Prostate gland (tissue), 2 donors: ENCODE measurements at places on chromosomes 6 and 20. TPM values are rescaled to one million over a fixed set of nuclear protein-coding genes. Genes with fewer than 3 reads are reported as not detected.
A peak's percentile ranks its signal among the peaks of the same experiment; 100 is the strongest.

- H3K36me3 ChIP-seq, result no peaks in the 10 kb centered on the region
- no peaks in the 10 kb centered on the region for H3K27me3 ChIP-seq
- H3K4me1 ChIP-seq, result no peaks in the 10 kb centered on the region
Measured at GRCh38 chr20:20130399-20130798, 78.1 kb downstream of the CFAP61 start.

- H3K4me1 ChIP-seq, result no peaks in the 10 kb centered on the region
- no peaks in the 10 kb centered on the region for H3K36me3 ChIP-seq
- no peak for DNase-seq
- H3K27ac ChIP-seq, result no peak overlapping the region
- no peak overlapping the region for H3K4me3 ChIP-seq
Measured at GRCh38 chr20:33298391-33298790, 15.4 kb downstream of the BPIFB1 start.

GRCh38 chr20:2206957-2207769 lies 88.6 kb upstream of the TGM3 start:
- peak; percentile 43 for DNase-seq
- H3K4me3 ChIP-seq, result peak overlapping the region; percentile 47
- no peaks in the 10 kb centered on the region for H3K36me3 ChIP-seq
- H3K27ac ChIP-seq, result peak overlapping the region; percentile 23

DNA sequence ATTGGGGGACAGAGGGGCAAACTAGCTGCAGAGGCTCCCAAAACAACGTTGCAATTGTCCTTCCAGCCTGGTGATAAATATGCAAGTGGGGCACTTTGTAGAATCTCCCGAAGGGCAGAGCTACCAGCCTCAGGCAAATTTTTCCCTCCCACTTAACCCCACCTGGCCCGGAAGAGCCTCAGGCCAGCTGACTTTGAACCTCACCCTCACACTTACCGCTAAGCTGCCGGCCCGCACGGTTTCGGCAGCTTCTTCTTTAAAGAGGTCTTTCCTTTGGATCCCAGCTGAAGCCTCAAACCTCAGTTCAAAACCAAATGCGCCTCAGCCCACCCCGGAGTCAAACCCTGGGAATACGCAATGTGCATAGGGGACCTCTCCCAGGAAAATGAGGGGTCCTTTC lies 2.5 kb downstream of the OVOL2 start:
- no peaks in the 10 kb centered on the region for H3K27me3 ChIP-seq
- H3K36me3 ChIP-seq, result no peaks in the 10 kb centered on the region
- H3K27ac ChIP-seq, result no peak overlapping the region
- DNase-seq, result no peak
- no peaks in the 10 kb centered on the region for H3K4me1 ChIP-seq

DNA sequence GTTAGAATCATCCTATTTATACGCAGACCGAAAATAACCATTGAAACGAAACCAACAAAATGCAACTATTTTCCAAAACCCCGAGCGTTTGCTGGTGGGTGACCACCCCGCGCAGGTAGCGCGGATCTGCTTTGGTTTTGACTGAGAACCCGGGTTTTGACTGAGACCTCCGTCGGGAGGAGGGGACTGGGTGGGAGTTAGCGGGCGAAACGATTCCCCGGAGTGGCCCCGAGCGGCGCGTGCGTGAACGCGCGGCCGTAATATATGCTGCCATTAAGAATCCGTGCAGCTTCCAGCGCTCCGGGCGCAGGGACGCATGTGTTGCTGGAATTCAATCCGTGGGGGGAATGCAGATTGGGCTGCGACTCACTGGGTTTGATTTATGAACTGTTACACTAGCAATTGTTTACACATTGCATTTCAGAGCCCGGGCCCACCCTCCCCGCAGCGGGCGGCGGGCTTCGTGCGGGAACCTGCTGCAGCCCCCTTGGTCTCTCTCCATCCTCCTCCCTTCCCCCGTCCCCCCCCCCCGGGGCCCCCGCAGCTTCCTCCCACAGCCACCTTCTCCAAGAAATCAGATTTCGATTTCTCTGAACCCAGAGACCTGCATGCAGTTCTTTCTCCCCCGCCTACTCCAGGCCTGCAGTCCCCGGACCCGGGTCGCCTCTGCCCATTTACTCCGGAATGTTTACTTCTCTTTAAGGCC lies 9.9 kb downstream of the NRN1 start:
- no peaks in the 10 kb centered on the region for H3K36me3 ChIP-seq
- no peak for DNase-seq
- H3K27me3 ChIP-seq, result peaks cover 71% of the 10 kb centered on the region
- H3K4me1 ChIP-seq, result no peaks in the 10 kb centered on the region
- peak overlapping the region; percentile 17 for H3K4me3 ChIP-seq
- H3K27ac ChIP-seq, result no peak overlapping the region

- no peaks in the 10 kb centered on the region for H3K27me3 ChIP-seq
- no peak for DNase-seq
- H3K4me1 ChIP-seq, result no peaks in the 10 kb centered on the region
- no peak overlapping the region for H3K4me3 ChIP-seq
- no peak overlapping the region for H3K27ac ChIP-seq
- H3K36me3 ChIP-seq, result no peaks in the 10 kb centered on the region
Measured at GRCh38 chr6:65182681-65183080, 524.3 kb downstream of the EYS start.

- no peaks in the 10 kb centered on the region for H3K27me3 ChIP-seq
- no peaks in the 10 kb centered on the region for H3K36me3 ChIP-seq
- H3K27ac ChIP-seq, result no peak overlapping the region
- H3K4me3 ChIP-seq, result no peak overlapping the region
- H3K4me1 ChIP-seq, result no peaks in the 10 kb centered on the region
Measured at GRCh38 chr20:59781226-59781625, 152.2 kb downstream of the SYCP2 start.

GRCh38 chr20:13024596-13024995 lies 15.8 kb downstream of the SPTLC3 start:
- no peak overlapping the region for H3K4me3 ChIP-seq
- no peaks in the 10 kb centered on the region for H3K27me3 ChIP-seq
- DNase-seq, result no peak

DNA sequence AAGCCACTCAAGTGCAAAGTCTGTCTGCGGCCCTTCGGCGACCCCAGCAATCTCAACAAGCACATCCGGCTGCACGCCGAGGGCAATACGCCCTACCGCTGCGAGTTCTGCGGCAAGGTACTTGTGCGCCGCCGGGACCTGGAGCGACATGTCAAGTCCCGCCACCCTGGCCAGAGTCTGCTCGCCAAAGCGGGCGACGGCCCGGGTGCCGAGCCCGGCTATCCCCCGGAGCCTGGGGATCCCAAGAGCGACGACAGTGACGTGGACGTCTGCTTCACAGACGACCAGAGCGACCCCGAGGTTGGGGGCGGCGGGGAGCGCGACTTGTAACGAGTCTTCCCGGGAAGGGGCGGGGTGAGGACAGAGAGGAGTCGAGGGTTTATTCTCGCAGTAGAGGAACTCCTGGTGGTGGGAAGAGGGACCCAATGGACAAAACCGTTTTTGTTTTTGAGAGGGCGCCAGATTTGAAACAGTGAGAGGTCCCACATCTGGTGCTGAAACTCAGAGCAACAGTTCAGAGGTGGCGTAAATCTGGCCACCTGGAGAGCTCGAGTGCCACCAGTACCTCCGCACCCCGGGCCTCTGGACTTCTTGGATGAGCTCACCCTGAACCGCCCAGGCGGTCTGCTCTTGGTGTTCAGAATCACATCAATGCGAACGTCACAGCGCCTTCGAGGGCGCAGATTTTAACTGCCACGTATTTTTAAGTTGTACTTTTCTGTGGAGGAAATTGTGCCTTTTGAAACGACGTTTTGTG lies 8.0 kb downstream of the PRDM13 start:
- peak overlapping the region; percentile 35 for H3K4me3 ChIP-seq
- peaks cover 57% of the 10 kb centered on the region for H3K27me3 ChIP-seq
- no peaks in the 10 kb centered on the region for H3K36me3 ChIP-seq
- no peak overlapping the region for H3K27ac ChIP-seq
- peaks cover 6% of the 10 kb centered on the region for H3K4me1 ChIP-seq

GRCh38 chr6:2782356-2782708 lies 17.1 kb downstream of the WRNIP1 start:
- H3K4me3 ChIP-seq, result no peak overlapping the region
- H3K36me3 ChIP-seq, result no peaks in the 10 kb centered on the region
- H3K27ac ChIP-seq, result no peak overlapping the region
- no peaks in the 10 kb centered on the region for H3K27me3 ChIP-seq
- no peak for DNase-seq

GRCh38 chr6:105835373-105835772 lies 250.8 kb upstream of the PRDM1 start:
- no peaks in the 10 kb centered on the region for H3K4me1 ChIP-seq
- no peak overlapping the region for H3K27ac ChIP-seq
- no peak for DNase-seq
- H3K27me3 ChIP-seq, result no peaks in the 10 kb centered on the region
- H3K4me3 ChIP-seq, result no peak overlapping the region
- no peaks in the 10 kb centered on the region for H3K36me3 ChIP-seq

- H3K36me3 ChIP-seq, result no peaks in the 10 kb centered on the region
- no peaks in the 10 kb centered on the region for H3K4me1 ChIP-seq
- no peaks in the 10 kb centered on the region for H3K27me3 ChIP-seq
- no peak overlapping the region for H3K27ac ChIP-seq
- no peak for DNase-seq
- no peak overlapping the region for H3K4me3 ChIP-seq
Measured at GRCh38 chr6:8958894-8959511, 523.7 kb upstream of the SLC35B3 start.

DNA sequence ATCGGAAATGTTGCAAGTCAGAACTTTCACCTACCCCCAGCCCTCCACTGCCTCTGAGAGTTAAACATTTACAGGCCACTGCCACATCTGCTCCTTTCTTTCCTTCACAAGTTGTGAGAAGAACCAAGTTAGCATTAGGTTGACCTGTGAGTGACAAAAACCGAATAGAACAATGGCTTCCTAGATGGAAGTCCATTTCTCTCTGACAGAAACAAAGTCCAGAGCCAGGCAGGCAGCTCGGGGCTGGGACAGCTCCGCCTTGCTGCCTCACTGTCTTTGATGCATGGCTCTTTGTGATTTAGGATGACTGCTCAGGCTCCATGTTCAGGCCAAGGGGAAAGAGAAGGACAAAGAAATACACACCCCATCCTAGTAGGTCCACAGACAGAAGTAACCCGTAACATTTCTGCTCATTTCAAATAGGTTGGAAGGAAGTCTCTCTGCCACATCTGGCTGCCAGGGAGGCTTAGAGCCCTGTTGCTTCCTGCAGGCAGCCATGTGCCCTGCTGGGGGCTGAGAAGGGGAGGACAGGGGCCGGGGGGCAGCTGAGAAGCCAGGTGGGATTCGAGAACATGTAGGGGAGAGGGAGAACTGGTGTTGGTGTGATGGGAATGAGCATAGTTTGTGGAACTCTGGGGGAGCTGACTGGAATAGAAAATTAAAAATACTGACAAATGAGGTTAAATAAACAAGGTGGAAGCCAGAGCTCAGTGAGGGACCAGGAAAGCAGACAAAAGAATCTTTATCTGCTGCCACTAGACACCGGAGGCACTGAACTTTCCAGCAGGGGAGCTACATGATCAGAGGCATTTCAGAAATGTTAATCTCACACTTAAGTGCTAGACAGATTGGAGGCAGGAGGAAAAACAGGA lies 19.5 kb upstream of the IER3 start:
- DNase-seq, result no peak
- no peaks in the 10 kb centered on the region for H3K27me3 ChIP-seq
- H3K4me3 ChIP-seq, result no peak overlapping the region
- H3K27ac ChIP-seq, result peak overlapping the region; percentile 43
- H3K36me3 ChIP-seq, result no peaks in the 10 kb centered on the region

DNA sequence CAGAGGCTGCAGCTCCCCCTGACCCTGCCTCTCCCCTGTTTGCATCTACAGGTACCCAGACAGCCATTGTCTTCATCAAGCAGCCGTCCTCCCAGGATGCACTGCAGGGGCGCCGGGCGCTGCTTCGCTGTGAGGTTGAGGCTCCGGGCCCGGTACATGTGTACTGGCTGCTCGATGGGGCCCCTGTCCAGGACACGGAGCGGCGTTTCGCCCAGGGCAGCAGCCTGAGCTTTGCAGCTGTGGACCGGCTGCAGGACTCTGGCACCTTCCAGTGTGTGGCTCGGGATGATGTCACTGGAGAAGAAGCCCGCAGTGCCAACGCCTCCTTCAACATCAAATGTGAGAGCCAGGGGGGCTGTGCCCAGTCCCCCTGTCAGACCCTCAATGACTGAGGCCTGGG lies 42.1 kb upstream of the SRF start:
- H3K36me3 ChIP-seq, result no peaks in the 10 kb centered on the region
- no peak for DNase-seq
- H3K4me3 ChIP-seq, result no peak overlapping the region
- peaks cover 4% of the 10 kb centered on the region for H3K4me1 ChIP-seq
- H3K27me3 ChIP-seq, result no peaks in the 10 kb centered on the region

DNA sequence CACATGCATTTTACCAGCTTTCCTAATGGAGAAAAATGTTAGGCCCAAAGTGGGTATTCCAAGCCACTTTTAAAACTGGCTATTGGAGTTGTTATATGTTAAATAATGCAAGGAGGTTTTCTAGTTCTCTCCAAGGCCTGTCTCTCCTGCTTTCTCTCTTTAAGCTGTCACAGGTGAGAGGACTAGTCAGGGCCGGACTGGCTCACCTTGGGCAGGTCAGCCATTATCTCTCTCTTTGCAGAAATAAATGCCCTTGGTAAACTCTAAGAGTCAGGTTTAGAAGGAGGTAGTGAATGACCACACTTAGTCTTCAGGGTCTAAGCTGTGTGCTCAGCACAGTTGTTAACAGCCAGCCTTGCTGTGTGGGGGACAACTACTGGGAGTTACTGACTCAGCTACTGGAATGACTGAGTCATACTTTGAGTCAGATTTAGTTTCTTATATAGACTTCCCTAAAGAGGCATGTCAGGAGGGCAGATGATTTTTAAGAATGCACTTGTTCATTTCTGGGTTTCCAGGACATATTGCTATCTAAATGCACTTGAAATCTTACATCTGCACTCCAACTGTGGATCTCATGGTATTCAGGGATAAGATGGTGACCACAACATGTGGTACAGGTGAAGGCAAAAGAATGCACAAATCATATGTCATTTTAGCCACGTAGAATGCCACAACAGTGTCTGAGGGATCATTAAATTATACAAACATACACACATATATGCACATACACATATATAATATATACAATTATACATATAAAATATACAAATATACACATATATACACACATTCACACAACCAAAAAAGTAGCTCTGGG lies 719.4 kb downstream of the EPM2A start:
- H3K27me3 ChIP-seq, result no peaks in the 10 kb centered on the region
- DNase-seq, result no peak
- H3K4me3 ChIP-seq, result no peak overlapping the region
- H3K27ac ChIP-seq, result no peak overlapping the region

- H3K27ac ChIP-seq, result no peak overlapping the region
- H3K36me3 ChIP-seq, result no peaks in the 10 kb centered on the region
- H3K4me1 ChIP-seq, result no peaks in the 10 kb centered on the region
Measured at GRCh38 chr6:34284563-34285447, 36.0 kb upstream of the SMIM29 start.

The GPX5 gene
- not detected for total RNA-seq

The OPRM1 gene
- total RNA-seq, result not detected

The DPPA5 gene
- total RNA-seq, result not detected

The MAP3K4 gene
- 59.2 TPM for total RNA-seq

The WFDC5 gene
- 1.0 TPM for total RNA-seq

The LY6G6D gene
- total RNA-seq, result not detected
